Foreskin keratinocyte (primary cell): ENCODE measurements at places on chromosomes 2 and 18. TPM values are rescaled to one million over a fixed set of nuclear protein-coding genes. Genes with fewer than 3 reads are reported as not detected.

The PLGLB1 gene
- total RNA-seq: 0.28 and 0.54 TPM in 2 replicates

The C2orf78 gene
- total RNA-seq: not detected in 2 replicates

- no peak for DNase-seq
Measured at GRCh38 chr2:104845552-104845931, 8.4 kb upstream of the POU3F3 start.

DNA sequence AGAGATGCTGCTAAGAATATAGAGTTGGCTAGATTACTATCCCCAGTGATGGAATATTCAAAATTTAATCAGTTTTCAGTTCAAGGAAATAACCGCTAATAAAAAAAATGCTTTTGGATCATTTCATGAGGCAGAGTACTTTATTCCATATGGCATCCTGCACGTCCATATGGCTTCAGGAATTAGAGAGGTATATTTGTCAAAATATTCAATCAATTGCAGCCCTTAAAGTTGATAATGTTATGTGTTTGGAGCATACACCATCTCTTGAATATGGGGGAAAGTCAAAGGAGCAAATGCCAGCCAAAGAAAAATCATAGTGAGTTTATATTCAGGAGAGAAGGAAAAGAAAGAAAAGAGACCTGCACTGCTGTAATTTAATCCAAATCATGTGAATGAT lies 266.4 kb downstream of the TMEM182 start:
- DNase-seq: no peak
